ENCODE measurements at places on chromosomes 1 and 21.

- DNase-seq = no peak
Measured at GRCh38 chr21:38821248-38821647, 15.5 kb downstream of the ETS2 start.

- DNase-seq = no peak
Measured at GRCh38 chr1:172928412-172928811, 122.3 kb downstream of the TNFSF18 start.

GRCh38 chr1:229531326-229531725, 23.2 kb upstream of the NUP133 start:
- DNase-seq = no peak

DNA sequence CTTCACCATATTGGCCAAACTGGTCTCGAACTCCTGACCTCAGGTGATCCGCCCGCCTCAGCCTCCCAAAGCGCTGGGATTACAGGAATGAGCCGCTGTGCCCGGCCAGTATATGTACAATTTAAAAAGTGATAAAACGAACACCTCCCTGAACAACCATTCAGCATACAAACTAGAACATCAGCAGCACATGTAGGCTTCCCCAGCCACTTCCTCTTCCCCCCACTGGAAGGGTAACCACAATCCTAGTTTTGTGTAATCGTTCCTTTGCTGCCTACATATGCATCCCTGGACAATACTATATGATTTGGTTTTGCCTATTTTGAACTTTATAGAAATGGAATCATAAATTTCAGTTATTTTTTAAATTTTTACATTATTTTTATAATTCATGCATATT, 60.4 kb downstream of the DESI2 start:
- no peak for DNase-seq

- no peak for DNase-seq
Measured at GRCh38 chr21:29481081-29481480, 182.4 kb downstream of the BACH1 start.

GRCh38 chr1:158025576-158026230, 32.3 kb downstream of the KIRREL1 start:
- DNase-seq = no peak

Data from activated T-cell treated with anti-CD3 and anti-CD28 coated beads, Interleukin-2, amount 50 U/mL, for 72 hours (primary cell).